ENCODE measurements at places on chromosomes 6 and 20.

- DNase-seq: no peak
These were observed 68.5 kb downstream of the SRC start for GRCh38 chr20:37414224-37415035.

DNA sequence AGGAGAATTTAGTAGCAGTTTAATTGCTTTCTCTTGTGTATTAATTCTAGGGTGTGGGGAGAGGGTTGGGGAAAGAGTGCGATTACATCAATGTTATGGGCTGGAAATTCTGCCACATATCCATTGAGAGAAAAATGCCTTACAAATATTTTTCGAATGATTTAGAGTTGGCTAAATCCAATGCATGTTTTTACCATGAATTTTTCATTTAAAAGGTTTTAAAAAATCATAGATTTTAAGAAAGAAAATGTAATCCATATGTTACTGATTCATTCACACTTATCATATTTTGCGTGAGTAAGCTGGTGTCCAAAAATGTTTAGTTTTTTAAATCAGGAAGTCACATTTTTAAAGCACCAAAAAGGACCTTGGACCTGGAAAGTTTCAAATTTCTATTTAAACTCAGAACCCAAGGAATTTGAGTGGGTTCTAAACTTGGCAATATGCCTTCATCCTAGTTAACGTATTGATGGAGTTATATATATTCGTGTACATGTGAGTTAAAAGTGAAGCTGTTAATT lies 627.4 kb upstream of the CITED2 start:
- no peak for DNase-seq

DNA sequence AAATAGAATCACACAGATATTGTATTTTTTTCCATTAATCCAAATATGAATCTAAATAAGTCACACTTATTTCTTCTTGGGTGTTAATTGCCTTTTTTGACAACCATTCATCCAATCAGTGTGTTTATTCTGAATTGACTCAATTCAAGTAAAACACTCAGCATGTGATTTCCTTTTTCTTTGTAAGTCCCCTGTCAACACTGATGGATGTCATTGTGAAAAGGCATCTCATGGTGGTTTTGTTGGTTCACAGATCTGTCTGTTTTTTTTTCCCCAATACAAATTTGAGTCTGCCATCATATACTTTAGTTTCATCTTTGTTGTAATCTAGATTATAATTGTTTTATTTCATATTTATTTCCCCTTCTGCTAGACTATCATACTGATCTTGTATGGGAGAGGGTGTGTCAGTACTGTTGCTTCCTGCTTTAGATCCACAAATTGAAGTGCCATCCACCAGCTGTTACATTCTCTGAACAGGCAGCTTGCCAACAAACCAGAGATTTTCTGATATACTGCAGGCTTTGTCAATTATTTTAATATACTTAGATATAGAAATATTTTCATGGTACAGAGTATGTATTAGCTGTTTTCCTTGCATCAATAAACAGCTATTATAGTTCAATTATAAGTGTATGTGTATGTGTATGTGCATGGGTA lies 64.2 kb upstream of the FLRT3 start:
- no peak for DNase-seq

- DNase-seq: no peak
These were observed at the start of gene CST7 for GRCh38 chr20:24948939-24949679. Gene CST7, plus strand, starts transcription at chr20:24949269. Its CDS starts 237 bp downstream, at chr20:24949506.

- no peak for DNase-seq
These were observed 104.9 kb upstream of the PREP start for GRCh38 chr6:105507811-105508210.

DNA sequence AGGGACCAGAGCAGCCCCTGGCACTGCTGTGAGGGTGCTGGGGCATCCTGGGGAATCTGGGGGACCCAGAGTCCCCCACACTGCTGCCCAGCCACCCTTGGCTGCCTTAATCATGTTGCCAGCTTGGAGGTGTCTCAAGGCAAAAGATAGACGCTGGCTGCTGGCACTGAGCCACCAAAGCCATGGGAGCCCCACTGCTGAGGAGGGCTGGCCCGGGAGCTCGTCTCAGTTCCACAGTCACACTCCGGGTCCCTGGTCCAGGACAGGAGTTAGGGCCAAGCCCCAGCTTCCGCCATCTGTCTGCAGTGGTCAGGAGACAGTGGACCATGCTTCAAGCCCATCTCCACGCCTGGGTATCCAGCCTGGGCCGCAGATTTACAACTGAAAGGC lies 41.0 kb upstream of the HMGA1 start:
- DNase-seq: no peak

- DNase-seq: no peak
These were observed 654.1 kb upstream of the NOX3 start for GRCh38 chr6:156109713-156110112.

DNA sequence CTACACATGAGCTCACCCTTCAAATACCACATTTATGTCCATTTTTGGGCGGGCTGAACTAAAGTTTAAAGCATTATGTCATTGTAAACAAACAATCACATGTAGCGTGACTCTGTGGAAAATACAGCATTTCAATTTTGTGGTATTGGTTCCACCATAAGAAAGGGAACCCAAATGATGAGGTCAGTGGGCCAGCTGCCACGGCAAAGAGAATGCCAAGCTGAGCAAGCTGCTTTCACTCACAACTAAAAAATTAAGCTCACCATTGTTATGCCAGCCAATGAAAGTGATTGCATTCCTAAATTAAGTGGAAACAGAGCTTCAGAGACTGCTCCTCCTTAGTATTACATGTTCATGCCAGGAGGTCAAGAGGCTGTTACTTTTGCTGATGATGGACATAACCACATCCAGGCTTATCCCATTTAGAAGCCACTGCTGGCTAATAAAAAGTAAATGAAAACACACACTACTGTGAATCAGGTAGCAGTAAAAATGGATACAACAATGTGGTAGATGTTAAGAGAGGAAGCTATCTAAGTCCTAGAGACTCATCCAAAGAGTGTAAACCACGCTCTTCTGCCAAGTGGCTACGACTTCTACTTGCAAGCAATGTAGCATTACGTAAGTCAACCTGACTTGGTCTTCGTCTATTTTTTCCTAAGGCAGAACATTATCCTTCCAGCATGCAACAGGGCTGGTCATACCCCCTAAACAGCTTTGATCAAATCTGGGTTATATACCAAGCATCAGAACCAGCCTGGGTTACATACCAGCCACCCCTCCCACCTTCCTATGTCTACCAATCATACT lies 164.8 kb downstream of the BACH2 start:
- DNase-seq: no peak

GRCh38 chr20:23003881-23004460 lies 31.1 kb upstream of the SSTR4 start:
- no peak for DNase-seq

DNA sequence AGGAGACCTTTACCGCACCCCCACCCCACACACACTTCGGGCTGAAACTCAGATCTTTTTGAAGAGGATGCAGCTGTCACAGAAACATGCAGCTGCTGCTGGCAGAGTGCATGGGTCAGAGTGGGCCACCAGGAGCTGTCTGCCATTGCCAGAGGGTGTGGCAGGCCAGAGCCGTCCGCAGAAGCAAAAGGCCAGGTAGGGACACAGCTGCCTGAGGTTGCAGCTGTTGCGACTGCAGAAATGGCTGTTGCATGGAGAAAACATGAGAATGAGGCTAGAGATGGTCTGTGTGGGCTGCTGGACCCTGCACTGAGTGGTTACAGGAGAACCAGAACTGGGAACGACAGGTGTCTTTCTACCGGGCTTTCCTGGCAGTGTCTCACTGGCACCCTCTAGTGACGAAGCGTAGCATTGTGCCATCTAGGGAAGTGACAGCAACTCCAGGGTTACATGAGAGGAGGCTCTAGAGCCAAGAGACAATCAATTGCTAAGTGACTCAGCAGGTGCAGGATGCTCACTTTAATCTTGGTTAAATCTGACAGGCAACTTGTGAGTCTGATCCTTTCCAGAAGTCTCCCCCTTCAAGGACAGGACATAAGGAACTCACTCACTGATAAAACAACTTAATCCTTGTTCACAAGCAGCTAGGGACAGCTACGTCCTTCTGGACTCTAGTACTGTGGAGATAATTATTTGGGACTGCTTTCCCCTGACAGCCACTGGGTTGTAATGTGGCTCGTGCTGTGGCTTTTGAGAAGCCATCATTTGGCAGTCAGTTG lies 29.1 kb upstream of the SERPINB9 start:
- DNase-seq: peak; percentile 88

DNA sequence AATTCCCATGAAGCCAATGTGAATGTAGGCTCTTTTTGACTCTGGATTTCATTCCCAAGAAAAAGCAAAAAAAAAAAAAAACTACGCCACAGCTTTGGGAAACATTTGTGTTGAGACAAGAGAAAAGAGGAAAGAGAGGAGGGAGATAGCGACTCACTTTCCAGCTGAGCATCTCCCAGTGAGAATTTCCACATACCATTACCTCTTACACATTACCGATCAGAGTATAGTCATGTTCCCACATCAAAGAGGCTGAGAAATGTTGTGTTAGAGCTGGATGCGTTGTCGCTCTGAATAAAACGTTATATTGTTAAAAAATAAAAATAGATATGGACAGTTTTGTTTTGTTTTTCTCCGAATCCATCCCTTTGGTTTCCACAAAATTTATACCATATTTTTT lies 1019.3 kb upstream of the ADGRB3 start:
- no peak for DNase-seq

Data from H54 (cell line).